ENCODE measurements at places on chromosomes 12 and 14.

- DNase-seq, result no peak
These were observed 40.4 kb upstream of the ETV6 start for GRCh38 chr12:11609045-11609444.

DNA sequence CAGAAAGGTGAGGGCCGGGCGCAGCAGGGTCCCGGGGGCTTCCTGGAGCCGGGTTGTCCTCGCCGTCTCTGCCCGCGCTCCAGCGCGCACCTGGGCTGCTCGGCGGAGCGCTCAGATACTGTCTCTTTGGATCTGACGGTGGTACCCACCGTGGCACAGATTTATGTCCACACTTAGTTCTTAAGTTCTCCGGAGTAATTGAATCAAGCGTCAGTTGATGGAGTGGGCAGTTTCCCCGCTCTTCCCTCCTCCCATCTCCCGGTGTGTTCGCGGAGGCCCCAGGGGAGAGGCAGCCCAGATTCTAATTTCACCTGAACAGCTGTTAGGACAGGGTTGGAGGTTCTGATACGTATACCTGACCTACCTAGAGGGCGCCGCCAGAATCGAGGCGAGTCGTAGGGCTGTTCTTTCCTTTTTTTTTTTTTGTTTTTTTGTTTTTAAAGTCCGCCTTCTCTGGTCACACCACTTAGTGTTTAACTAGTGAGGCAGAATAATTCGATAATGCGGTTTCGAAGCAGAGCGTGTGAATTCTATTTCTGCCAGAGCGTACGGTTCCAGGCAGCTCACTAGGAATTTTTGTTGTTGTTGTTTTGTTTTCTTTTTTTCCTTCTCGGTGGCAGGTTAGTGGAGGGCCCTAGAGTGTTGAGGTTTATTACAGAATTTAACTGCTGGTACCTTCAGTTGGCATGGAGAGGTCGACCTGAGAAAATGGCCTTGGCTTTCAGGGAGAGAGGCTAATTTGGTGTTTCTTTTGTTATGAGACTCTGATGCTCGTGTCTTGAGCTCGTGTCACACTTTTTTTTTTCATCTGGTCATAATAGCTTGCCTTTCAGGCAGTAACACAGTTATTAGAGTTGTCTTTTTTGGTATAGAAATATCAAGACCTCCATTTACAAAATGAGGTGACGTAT, 22.3 kb upstream of the GNS start:
- DNase-seq, result peak; percentile 39

DNA sequence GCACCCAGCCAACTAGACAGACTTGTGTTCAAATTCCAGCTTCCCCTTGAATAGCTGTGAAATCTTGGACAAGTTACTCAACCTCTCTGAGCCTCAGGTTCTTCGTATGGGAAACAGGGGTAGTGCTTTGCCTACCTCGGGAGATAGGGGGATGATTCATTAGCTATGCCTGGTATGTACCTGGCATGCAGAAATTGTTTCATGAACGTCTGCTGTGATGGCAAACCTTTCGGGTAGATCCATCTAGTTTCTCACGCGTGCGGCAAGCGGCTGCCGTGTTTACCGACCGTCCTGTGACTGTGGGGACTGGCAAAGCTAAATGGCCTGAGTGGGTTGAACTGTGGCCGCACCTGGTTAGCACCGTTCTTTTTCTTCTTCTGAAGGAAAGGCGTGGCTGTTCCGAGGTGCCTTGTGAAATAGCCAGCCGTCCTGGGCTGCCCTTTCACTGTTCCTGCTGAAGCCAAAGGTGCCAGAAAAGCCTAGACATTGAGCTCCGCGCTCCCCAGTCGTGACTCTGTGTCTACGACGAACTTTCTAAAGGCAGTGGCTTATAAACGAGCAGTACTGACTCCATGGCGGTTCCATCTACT, 40.6 kb upstream of the MED13L start:
- DNase-seq, result no peak

GRCh38 chr12:112824166-112824565, 32.6 kb downstream of the RPH3A start:
- DNase-seq, result no peak

- no peak for DNase-seq
These were observed 6.0 kb downstream of the TEDC1 start for GRCh38 chr14:105496831-105497591.

DNA sequence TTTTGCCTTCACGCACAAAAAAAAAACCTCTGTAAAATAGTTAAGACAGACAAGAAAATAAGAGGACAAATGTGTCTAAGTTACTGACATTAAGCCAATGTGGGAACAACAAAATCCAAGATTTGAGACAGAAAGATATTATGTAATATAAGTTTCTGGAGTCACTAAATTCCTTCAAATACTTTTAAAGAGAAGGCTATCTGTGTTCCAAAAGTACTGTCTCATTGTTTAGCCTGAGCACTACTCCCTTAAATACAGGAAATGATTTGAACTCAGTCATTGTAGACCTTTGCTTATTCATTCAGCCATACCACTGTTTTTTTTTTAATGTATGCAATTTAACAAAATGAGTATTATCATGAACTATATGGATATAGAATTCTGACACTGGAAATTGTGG, 82.7 kb upstream of the KITLG start:
- no peak for DNase-seq

- no peak for DNase-seq
These were observed 297.5 kb downstream of the ZFP36L1 start for GRCh38 chr14:68495101-68496039.
